Stimulated activated CD8-positive, alpha-beta memory T cell treated with anti-CD3 and anti-CD28 coated beads, Interleukin-4, amount 100 ng/mL, for 1 hour (primary cell): ENCODE measurements at places on chromosomes 5 and 9.

- DNase-seq: no peak
These were observed 72.5 kb upstream of the CACNA1B start for GRCh38 chr9:137804908-137805630.

- DNase-seq: no peak
These were observed 1.2 kb downstream of the LHFPL2 start for GRCh38 chr5:78647351-78647818.

DNA sequence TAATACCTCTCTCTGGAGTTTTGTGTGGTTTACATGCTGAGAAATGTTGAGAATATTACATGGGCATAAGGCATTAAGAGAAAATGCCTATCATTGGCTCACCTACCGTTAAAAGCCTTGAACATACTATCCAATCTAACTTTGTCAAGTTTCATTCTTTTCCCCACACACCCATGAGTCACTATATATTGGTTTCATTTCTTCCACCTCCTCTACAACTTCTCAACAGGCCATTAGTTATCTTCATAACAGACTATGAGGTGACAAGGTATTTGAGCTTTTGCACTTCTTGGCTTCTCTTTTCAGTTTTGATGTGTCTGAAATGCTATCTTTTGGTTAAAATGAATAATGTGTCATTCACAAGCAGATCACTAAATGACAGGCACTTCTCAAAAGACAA, 288.0 kb downstream of the KCNN2 start:
- DNase-seq: no peak

DNA sequence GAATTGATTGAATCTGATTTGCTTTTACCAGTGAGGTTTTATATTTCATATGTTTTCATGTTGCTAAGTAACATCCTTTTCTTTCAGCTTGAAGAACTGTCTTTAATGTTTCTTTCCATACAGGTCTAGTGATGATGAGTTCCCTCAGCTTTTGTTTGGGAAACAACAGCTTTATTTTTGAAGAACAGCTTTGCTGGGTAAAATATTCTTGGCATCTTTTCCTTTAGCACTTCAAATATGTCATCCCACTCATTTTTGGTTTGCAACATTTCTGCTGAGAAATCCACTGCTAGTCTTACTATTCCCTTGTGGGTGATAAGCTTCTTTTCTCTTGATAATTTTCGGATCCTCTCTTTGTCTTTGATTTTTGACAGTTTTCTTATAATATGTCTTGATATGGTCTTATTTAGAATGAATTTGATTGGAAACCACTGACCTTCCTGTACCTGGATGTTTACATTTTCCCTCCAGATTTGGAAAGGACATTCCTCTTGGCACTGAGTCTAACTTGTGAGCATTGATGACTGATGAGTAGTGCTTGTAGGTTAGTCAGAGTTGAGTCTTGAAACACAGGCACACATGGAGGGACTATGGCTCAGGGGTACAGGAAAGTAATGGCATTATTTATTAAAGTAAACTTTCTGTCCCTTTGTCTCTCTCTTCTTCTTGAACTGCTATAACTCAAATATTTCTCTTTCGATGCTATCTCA, 220.3 kb downstream of the SPATA31D1 start:
- no peak for DNase-seq
